ENCODE measurements at places on chromosomes 5 and 9. TPM values are rescaled to one million over a fixed set of nuclear protein-coding genes. Genes with fewer than 3 reads are reported as not detected.

- peak; percentile 29 for DNase-seq
Observed at GRCh38 chr5:85132269-85132668, 747.6 kb upstream of the EDIL3 start.

GRCh38 chr5:1410156-1411014 is 34.9 kb downstream of the SLC6A3 start:
- no peak for DNase-seq

GRCh38 chr5:180830253-180831138 is 27.9 kb upstream of the MGAT1 start:
- peak; percentile 39 for DNase-seq

GRCh38 chr9:82539146-82539545 is 523.8 kb downstream of the RASEF start:
- DNase-seq: no peak

DNA sequence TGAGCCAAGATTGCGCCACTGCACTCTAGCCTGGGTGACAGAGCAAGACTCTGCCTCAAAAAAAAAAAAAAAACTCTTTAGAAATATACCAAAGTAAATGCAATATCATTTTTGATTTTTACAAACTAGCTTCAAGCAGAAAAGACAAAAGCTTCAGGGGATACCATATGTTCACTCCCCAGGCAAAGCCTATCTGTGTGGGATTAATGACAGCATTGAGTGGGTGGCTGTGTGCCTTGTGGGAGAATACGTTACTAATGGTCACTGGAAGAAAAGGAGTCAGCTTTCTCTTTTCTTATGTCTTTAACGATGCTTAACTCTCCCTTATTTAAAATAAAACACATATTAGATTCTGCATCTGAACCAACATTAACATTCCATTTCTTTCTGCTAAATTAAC is 1.9 kb downstream of the PCA3 start:
- no peak for DNase-seq

GRCh38 chr5:103037673-103038455 is 82.1 kb downstream of the GIN1 start:
- peak; percentile 8 for DNase-seq

GRCh38 chr5:56624751-56625150 is 190.6 kb upstream of the MAP3K1 start:
- no peak for DNase-seq

DNA sequence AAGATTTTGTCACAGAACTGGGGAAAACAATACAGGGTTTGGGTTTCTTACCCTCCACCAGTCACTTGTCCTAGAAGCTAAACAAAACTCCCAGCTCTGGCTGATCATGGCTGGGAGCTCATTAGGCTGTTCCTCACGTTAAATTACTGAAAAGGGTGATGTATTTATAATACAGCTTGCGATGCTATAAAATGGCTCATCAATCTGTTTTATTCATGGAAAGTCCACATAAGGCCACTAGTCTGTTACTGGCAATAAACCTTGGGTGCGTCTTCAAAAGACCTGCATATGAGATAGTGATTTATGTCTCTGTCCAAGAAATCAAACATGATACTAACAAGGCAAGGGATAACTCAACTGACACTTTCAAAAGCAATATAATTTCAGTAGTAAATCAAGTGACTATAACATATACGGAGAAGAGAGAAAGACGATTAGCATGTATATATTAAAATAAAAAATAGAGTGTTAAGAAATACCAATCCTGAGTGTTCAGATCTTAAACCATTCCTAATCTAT is 219.0 kb downstream of the BNC2 start:
- no peak for DNase-seq

DNA sequence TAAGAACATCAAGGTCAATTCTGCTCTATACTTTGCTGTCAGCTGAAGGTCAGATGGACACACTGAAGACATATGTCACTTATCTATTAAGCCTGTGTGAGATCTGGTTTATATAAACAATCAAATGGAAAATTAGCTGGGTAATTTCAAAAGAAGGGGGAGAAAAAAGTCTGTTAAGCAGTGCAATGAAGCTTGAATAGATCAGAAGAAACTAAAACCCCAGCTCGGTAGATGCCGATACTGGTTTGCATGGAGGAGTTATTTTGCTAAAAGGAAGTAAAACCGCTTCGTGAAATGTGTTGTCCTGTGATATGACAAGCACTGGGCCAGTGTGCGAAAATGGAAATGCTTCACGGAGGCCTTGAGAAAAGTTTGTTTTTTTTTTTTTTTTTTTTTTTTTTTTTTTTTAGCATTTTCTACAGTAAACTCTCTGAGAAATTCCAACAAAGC is 148.8 kb downstream of the MEF2C start:
- no peak for DNase-seq

DNA sequence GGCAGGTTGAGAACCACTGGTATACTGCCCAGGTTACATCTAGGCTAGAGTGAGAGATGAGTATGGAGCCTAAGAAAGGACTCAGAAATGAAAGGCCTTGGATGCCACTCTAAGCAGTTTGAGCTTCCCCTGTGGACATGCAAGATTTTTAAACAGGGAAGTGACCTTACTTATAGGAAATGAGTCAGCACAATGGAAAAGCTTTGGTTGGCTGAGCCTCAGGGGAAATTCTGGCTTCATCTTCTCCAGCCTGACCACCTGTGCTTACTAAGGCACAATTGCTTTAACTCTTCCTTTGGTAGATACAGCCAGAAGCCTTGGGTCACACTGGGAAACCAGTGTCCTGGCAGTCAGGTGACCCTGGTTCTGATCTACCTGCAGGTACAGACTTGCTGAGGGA is 380.2 kb upstream of the ZNF462 start:
- no peak for DNase-seq

DNA sequence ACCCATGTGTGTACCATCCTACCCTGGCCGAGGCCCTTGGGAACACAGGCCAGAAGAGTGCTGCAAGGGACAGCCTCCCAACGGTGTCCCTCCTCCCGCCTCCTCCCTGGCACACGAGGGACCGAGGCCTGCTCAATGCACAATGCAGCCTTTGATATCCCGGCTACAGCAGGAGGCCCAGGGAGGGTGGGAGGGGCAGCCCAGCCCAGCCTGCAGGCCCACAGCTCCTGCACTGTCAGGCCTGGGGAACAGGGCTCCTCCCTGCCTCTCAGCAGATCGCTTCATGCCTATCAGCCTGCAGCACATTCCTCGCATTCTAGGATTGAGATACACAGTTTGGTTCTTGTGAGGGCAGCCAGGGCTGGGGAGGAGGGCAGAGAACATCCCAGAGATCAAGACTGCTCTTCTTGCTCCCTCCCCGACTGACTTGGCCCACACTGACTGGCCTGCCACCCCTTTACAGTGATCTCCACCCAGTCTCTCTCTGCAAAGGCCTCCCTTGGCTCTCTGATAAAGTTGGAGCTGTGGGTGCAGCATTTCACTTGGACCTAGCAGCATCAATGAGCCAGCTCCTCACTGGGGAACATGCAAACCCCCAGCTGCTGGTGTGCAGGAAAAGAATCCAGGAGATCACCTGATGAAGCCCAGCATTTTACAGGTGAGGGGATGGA is at the start of gene SH3TC2:
SH3TC2 (minus strand) TSS at position 46 of the 671 bp plus-strand sequence; CDS start at position 6, 40 bp downstream.
- peak; percentile 61 for DNase-seq

GRCh38 chr9:12094046-12094445 is 599.1 kb upstream of the TYRP1 start:
- no peak for DNase-seq

DNA sequence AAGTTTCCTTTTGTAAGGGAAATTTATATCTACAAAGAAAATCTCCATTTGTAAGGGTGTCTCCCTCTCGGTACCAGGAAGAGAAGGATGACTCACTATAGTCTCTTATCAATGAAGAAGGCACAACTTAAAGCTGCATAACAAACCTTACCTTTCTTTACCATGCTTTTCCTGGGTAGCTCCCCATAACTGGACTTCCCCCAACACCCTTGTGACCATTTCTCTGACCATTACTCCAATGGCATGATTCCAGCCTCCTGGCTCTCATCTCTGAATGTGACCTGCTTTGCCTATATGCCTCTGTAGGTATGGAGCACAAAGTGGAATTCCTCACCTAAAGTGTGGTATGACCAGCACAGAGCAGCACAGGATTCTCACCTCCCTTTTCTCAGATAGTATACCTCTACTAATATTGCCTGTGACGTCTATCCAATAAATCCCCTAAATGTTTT is 62.8 kb downstream of the GNA14 start:
- DNase-seq: no peak

DNA sequence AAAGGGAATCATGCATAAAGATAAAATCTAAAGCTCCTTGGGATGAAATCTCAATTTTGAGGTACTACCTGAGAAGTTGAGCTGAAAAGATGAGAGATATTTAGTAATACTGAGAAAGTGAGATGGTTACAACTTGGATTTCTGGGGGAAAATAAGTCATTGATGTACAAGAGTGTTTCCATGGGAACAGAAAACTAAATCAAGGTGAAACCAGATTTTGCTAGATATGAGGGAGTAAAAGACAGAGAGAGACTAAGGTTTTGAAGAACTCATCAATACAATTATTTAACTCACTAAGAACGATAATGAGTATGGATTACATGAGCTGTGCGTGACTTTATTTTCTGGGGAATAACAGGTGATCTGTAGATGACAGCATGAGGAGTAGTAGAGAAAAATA is 10.2 kb upstream of the ST8SIA4 start:
- DNase-seq: no peak

DNA sequence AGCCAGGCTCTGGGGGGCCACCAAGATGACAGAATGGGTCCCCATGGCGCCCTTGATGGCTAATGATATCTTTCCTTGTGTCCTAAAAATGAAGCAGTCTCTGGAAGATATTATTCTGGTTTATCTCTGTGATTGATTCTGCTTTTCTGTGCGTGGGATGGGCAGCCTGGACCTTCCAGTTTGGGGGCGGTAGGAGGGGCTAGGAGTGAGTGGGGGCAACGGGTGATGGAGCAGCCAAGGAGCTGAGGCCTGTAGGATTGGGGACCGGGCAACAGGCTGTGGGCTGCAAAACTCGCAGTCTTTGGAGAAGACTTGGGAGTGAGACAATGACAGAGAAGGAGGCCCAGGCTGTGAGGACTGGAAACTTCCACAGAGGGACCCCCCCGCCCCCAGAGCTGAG is 8.8 kb downstream of the PRRX2 start:
- DNase-seq: no peak

- DNase-seq: no peak
Observed at GRCh38 chr5:132773601-132774355, 3.3 kb downstream of the SEPTIN8 start.

DNA sequence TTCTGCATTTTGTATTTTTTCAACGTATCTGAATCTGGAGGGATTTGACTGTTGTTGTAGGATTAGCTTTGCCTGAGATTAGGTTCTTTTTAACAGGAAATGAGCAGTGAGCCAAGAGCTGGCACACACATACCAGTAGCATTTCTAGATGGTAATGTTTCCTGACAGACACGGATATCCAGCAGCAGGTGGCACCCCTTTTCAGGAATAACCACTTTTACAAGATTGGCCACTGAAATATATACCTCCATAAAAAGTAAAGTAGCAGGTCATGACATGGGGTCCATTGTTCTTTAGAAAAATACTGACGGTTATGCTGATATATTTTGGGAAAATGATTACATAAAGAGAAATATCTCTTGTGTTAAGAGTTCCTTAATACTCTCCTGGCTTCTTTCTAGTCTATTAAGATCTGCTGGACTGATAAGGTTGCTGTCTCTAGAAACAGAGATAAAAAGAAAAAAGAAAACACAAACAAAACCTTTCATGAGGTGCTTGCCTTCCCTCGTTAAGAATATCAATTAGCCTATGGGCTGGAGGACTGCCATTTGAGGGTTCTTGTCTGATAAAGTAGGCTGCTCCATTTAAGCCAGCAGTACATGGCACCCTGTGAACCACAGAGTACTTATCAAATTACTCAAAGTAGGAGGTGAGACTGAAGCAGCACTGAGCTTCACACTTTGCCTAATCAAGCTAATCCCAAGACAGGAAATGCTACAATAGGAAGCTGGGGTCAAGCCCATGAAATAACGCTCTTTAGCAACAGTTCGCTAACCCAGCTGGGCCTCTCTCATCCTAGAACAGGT is 101.6 kb upstream of the PCA3 start:
- DNase-seq: no peak

DNA sequence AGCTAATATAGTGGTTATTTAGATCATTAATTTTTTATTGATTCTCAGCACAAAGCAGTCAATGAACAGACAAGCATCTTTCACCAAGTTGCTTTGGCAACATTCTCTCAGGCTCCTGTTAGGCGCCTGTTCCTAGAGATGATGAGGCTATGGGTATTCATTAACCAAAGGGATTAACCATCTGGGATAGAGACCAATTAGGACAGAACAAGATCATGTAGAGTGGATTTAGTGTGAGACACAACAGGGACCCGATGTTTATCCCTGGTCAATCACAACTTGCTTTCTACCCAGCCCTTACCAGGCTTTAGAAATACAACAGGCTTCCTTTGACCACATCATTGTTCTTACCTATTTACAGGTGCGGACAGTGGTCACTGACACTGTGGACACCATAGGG is 82.2 kb downstream of the PJA2 start:
- DNase-seq: no peak

DNA sequence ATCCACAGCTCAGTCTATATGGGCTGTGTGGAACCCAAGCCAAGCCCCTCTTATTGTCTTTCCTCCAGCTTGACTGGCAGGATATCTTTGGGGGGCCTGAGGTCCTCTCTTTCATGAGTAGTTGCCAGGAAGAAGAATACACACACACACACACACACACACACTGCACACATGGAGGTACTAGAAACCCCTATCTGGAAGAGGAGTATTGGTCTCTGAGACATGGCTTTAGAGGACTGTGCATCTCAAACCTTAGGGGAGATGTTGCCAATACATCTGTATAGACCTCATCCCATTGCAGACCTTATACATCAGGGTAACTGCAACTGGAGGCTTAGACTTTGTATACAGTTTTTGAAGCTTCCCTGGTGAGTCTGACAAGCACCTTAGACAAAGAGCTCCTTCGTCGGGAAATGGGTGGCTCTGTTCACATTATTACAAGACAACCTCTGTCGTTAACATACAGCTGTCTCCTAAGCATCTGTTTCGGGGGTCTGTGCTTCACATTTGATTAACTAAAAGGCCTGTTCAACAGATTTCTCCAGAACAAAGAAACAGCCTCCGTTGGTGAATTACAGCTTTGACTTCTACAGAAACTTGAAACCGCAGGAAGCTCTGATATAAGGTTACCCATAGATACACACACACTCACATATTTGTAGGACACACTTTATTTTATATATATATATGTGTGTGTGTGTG is 5.5 kb upstream of the ENTREP1 start:
- DNase-seq: no peak

GRCh38 chr5:123093601-123094236 is 4.7 kb downstream of the PRDM6 start:
- peak; percentile 30 for DNase-seq

Gene GMCL2
- not detected for total RNA-seq

Gene MORN5
- not detected for total RNA-seq

Gene PFN3
- total RNA-seq: not detected

Gene FREM1
- not detected for total RNA-seq

Gene PCDHGB6
- total RNA-seq: 2.8 TPM

Gene UGT3A1
- not detected for total RNA-seq

Gene TAF1L
- total RNA-seq: not detected

Gene PROB1
- under 0.01 TPM for total RNA-seq

Gene MRPS30
- 57.2 TPM for total RNA-seq

Gene WDR5
- 18.3 TPM for total RNA-seq

Gene CER1
- total RNA-seq: not detected

Gene NOXA1
- not detected for total RNA-seq

Gene C5orf15
- total RNA-seq: 35.1 TPM

Gene EQTN
- total RNA-seq: not detected

Measured in IMR-90 (cell line).